ENCODE measurements at places on chromosomes 16 and 17.
A peak's percentile ranks its signal among the peaks of the same experiment; 100 is the strongest.

GRCh38 chr17:9669551-9670008 is 24.3 kb downstream of the USP43 start:
- DNase-seq, result no peak

GRCh38 chr16:57358527-57359095 is at the start of gene CCL22:
Gene CCL22 (plus strand): TSS chr16:57358783. CDS start chr16:57358817, 34 bp downstream.
- no peak for DNase-seq

DNA sequence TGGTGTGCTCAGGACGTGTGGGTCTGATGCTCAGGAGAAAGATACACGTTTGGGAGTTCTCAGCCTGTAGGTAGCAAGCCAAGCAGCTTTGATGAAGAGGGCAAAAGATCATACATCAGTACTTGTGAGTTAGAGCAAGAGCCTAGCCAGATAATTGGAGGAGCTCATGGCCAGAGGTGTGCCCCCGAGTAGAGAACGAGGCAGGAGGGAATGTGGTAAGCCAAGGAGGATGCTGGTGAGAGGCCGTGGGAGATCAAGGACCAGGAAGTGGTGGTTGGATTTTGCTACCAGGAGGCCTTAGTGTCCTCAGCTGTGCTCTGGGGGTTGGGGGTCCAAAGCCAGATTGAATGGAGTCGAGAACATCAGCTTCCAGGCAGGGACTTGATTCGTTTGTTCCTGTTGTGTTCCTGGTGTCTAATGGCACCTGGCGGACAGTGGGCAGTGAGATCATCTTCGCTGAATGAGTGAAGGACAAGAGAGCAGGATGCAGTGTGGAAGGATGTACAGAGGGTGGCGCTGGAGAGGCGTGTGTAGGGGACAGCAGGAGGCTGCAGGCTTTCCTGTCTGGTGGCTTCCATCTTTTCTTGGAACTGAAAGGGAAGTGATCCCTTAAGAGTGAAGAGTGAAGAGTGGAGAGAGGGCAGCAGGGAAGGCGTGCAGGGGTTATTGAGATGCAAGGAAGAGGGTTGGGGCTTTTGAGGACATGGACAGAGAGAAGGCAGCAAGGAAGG is 11.6 kb downstream of the FBXL19 start:
- no peak for DNase-seq

GRCh38 chr16:84503751-84504395 is 586 bp downstream of the MEAK7 start:
- no peak for DNase-seq

GRCh38 chr16:68665501-68665900 is 20.4 kb downstream of the CDH3 start:
- DNase-seq, result no peak

GRCh38 chr17:40702271-40702670 is 1.3 kb downstream of the KRT24 start:
- DNase-seq, result no peak

DNA sequence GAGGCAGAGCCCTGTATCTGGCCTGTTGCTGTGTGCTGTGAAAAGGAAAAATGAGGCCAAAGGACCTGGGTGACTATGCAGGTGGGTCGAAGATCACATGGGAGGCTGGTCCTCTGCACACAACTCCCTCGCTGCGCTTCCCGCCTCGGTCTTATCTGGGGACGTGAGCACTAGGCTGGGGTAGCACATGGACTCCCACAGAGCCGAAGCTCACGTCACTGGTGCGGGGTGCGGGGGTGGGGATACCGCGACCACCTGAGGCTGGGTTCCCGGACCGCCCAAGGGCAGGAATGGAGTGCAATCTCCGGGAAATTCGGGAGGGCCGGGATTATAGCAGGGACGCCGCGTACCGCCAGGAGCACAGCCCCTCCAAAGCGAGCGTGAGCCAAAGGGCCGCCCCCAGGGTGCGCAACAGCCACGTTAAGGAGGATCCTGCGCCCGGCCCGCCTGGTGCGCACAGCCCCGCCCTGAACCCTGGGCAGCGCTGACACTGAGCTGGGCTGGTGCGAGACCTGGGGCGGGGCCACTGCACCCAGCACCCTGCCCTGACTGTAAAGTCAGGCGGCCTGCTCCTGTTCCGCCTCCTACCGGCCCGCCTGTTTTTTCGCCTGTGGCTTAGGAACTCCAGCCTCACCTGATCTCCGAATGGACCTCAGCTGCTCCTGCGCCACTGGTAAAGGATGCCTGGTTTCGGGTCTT is 4.8 kb downstream of the MT1A start:
- peak; percentile 51 for DNase-seq

- no peak for DNase-seq
Observed at GRCh38 chr17:30956764-30957374, 14.0 kb upstream of the RNF135 start.

- peak; percentile 50 for DNase-seq
Observed at GRCh38 chr16:24010440-24011089, 174.8 kb downstream of the PRKCB start.

Data from effector memory CD4-positive, alpha-beta T cell (primary cell).